A549 treated with AZD2906 at 1 μM for 4 hours (cell line): ENCODE measurements at places on chromosomes 2 and 18. TPM values are rescaled to one million over a fixed set of nuclear protein-coding genes. Genes with fewer than 3 reads are reported as not detected.

EGR4 gene
- total RNA-seq = 0.19 to 0.32 TPM (median 0.25 TPM) in 5 replicates

KCNK3 gene
- 0.49 to 0.90 TPM (median 0.77 TPM) in 5 replicates for total RNA-seq

ELMOD3 gene
- total RNA-seq = 9.2 to 11.7 TPM (median 10.0 TPM) in 5 replicates

MBD1 gene
- 32.9 to 36.6 TPM (median 34.8 TPM) in 5 replicates for total RNA-seq

SP110 gene
- 6.4 to 9.9 TPM (median 7.7 TPM) in 5 replicates for total RNA-seq

SAG gene
- not detected in 5 replicates for total RNA-seq

DTNB gene
- total RNA-seq = 8.2 to 9.6 TPM (median 9.0 TPM) in 5 replicates

SH3YL1 gene
- 8.1 to 10.2 TPM (median 8.9 TPM) in 5 replicates for total RNA-seq

PNPT1 gene
- total RNA-seq = 25.5 to 61.6 TPM (median 27.8 TPM) in 5 replicates

SLC8A1 gene
- 0.20 to 0.40 TPM (median 0.30 TPM) in 5 replicates for total RNA-seq

KLHL30 gene
- 0.16 to 0.25 TPM (median 0.22 TPM) in 5 replicates for total RNA-seq

ARMC9 gene
- 13.8 to 14.8 TPM (median 14.7 TPM) in 5 replicates for total RNA-seq

CHRND gene
- not detected in 5 replicates for total RNA-seq

CD8B2 gene
- not detected in 5 replicates for total RNA-seq

RAMP1 gene
- 0.07 to 0.10 TPM in 2 of 5 replicates, not detected in the others for total RNA-seq

UGT1A3 gene
- 0.05 to 0.09 TPM (median 0.07 TPM) in 4 of 5 replicates, not detected in the other for total RNA-seq

CCDC74A gene
- 11.1 to 16.2 TPM (median 15.0 TPM) in 5 replicates for total RNA-seq

CAMKMT gene
- total RNA-seq = 3.5 to 5.4 TPM (median 4.8 TPM) in 5 replicates

DLX1 gene
- 2.7 to 3.5 TPM (median 3.1 TPM) in 5 replicates for total RNA-seq
